ENCODE measurements at places on chromosomes 11 and 22.

DNA sequence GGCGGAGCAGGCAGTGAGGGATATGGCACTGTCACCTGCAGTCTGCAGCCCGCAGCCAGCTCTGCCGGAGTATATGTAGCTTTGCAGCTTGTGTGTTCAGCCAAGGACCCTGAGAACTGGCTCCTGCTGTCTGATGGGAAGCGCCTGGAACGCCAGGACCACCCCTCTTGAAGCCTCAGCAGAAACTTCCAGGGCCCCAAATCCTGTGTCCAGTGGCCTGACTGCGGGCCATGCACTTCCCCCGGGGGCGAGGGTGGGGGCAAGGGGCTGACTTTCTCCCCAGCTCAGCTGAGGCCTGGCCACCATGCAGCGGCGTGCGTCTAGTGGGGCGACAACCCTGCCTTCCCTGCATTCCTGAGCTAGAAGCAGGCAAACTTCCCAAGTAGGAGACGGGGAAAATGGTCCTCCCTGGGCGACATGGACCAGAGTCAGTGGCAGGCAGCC lies 32.3 kb downstream of the PISD start:
- no peak for DNase-seq

- no peak for DNase-seq
These were observed 35.1 kb downstream of the MPPED1 start for GRCh38 chr22:43446916-43447315.

DNA sequence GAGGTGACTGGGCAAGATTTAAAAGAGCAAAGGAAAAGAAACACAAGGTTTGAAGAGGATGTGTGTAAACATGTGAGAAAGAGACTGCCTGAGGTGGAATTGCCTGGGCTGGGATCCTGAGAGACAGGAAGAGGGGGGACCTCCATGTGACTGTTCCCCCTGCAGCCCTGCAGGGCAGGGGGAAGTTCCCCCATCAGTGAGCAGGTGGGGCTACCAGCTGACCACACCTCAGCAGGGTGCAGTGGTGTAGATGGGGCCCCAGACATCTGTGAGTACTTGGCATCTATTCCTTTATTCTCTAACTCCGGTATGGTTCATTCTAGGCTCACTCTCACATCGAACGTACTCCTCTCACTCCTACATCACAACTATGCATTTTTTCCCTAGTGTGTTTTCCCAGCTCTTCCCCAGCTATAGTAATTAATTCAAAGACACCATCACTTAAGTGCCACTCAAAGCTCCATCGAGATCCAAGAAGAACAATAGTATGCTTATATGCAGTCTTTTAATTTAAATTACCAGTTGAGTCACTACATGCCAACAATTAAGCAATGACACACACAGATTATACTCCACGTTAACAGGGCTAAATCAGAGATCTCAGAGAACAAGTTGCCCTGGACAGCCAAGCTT lies 42.7 kb downstream of the LGR4 start:
- DNase-seq = no peak

- no peak for DNase-seq
These were observed 112.4 kb downstream of the CACNA1I start for GRCh38 chr22:39682994-39683393.

DNA sequence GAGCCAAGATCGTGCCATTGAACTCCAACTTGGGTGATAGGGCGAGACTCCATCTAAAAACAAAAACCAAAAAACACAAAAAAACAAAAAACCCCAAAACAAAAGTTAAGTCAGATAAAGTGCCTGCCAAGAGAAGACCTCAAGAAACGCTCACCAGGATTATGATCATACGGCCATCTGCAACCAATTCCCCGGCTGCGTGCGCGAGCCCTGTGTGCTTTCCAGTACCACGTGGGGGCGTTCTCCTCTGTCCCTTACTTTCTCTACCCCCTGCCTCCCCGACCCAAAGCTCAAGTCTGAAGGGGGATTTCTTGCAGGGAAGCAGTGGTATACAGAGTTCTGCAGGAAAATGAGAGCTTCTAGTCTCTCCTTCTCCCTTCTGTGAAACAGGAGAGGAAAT lies 10.5 kb upstream of the RPS19BP1 start:
- peak; percentile 48 for DNase-seq

DNA sequence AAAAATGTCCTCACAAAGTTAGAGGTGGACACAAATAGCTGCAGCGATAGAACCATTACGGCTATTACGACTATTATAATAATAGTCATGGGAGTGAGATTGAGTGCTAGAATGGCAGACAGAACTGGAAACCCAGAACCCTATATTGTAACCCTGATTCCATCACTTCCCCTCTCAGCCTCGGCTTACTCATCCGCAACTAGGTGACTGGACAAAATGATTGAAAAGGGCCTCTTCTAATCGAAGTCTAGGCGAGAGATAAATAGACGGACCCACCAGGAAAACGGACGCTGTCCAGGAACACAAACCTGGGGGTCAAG lies 629 bp downstream of the PSMA1 start:
- DNase-seq = no peak

DNA sequence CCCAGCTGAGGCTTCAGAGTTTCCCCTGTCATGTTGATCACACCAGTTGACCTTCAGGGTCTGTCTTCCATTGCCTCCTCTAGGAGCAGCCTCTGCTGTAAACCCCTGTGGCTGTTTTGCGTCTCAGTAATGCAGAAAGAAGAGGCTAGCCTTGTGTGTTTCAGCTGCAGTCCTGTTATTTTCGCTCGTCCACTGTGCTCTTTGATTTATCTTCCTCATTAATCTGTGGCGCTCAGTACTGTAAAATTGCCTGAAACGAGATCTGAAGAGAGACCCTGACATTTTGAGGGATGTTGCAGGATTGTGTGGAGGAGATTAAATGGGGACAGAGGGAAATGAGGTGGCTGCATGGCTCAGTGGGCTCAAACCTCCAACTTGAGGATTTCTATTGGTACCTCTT lies 163.7 kb downstream of the DBX1 start:
- no peak for DNase-seq

DNA sequence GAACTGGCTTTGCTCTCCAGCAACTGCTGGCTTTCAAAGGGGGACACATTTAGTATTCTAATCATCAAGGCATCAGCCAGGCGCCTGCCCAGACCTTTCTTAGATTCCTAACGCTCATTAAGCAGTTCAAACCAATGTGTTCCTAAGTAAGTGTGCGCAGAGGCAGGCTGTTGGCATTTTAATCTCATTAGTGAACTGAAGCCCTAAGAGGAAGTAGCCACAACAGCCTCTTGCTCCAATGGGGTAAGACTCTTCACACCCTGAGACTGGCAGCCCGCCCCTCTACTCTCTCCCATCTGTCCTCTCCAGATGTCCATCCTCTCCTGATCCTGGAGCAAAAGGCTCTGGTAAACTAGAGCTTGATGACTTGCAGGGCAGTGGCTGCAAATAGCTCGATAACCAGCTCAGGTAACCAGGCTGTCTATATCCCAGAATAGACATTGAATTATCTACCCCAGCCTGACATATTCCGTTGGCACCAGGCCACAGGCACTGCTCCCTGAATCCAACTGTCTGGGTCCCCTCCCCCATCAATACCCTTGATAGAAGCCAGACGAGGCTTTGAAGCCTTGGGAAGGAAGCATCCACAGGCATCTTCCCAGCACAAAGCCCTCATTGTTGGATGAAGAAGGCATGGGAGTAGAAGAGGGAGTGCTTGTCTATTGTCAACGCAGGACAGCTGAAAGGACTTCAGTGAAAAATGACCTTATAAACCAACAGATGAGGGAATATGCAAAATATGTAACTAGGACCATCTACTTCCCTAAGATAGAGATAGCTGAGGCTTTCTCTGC lies 321.1 kb downstream of the TENM4 start:
- DNase-seq = peak; percentile 98

- DNase-seq = no peak
These were observed 62.5 kb upstream of the IZUMO1R start for GRCh38 chr11:94241896-94242295.

DNA sequence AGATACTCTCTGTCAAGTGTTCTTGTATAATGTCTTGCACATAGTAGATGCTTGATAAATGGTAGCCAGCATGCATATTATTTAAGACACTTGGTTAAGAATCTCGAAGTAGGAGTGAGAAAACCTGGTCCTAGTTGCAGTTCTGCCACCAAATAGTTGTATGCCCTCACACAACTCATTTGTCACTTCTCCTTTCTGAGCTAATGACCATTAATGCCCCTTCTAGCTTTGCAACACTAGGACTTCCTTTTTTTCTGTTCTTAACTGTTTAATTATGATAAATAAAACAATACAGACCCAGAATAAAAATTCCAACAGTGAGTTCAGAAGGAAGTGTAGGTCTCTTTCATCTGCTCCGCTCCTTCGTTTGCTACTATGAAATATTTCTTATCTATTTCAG lies 453.6 kb downstream of the TMEM135 start:
- no peak for DNase-seq

- no peak for DNase-seq
These were observed 106.8 kb downstream of the CCDC83 start for GRCh38 chr11:85961930-85962363.

- no peak for DNase-seq
These were observed 70.0 kb downstream of the NARS2 start for GRCh38 chr11:78504708-78505107.

DNA sequence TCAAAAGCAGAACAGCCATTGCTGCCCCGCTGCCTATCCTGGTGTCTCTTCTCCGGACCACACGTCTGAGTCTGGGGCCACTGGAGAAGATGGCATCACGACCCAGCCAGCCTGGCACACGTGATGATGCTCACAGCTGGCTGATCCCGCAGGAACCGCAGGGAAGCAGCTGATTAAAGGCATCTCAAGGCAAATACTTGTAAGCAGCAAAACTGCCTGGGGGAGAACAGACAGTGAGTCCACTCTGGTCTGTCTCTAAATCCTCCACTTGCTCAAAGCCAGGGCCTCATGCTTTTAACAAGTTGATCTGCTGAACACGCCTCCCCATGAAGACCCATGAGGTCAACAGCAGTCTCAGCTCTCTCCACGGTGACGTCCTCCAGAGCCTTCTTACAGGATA lies 108.6 kb downstream of the BRD1 start:
- DNase-seq = no peak

GRCh38 chr11:112971195-112971594 lies 10.0 kb downstream of the NCAM1 start:
- DNase-seq = no peak

GRCh38 chr22:33426451-33426850 lies 368.3 kb upstream of the SYN3 start:
- DNase-seq = no peak

DNA sequence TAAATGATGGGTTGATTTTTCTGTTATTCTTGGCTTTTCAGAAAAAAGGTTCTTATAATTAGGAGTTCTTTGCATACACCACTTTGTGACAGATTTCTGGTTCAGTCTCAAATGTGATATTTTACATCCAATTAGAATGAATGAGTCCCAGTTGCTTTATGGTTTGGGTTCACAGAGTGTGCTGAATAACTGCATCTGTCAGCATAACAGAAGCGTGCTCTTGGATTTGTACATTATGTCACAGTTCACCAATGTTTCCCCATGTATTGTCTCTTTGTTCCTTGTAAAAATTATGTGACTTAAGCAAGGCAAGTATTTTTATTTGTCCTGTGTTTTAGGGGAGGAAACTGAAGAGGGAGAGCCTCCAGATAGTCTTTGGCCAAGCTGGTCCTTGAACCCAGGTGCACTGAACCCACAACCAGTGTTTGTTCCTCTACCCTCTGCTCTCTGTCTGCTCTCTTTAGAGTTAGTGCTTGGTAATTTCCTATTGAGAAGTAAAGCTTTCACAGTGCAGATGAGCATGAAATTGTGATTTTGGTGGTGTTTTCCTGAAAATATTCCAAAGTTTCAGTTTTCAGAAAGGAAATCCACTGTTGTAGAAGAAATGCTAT lies 107.5 kb downstream of the TBC1D22A start:
- DNase-seq = no peak

DNA sequence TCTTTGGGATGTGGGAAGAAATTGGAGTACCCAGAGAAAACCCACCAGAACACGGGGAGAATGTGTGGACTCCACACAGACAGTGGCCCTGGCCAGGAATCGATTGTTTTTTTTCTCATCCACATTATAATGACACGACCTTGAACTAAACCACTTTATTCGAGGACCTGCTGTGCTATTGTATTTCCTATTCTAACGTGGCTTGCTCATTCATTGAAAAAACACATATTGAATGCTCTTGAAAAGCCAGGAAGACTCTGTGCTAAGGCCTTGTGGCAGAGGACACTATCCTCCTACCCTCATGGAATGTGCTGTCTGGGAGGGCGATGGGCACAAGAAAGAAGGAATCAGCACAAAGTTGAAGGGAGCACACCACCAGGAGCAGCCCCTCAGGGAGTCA lies 9.1 kb upstream of the SREBF2 start:
- no peak for DNase-seq

- no peak for DNase-seq
These were observed 81.3 kb downstream of the C22orf31 start for GRCh38 chr22:28980326-28980725.

DNA sequence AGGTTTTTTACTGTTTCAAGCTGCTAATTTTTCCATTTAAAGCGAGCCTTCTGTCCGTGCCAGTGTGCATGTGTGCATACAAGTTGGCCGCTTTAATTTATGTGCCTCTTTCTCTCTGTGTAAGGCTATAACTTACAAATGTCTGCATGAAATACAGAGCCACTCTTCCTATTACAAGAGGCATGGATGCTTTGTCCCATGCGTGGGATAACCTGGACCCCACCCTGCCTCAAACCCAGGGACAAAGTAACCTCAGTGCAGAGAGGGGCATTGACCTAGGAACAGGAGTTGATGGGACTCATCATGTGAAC lies 28.8 kb downstream of the PKNOX2 start:
- no peak for DNase-seq

- DNase-seq = no peak
These were observed 5.4 kb upstream of the RPS19BP1 start for GRCh38 chr22:39537975-39538374.

GRCh38 chr11:17526326-17526725 lies 17.9 kb downstream of the USH1C start:
- no peak for DNase-seq

DNA sequence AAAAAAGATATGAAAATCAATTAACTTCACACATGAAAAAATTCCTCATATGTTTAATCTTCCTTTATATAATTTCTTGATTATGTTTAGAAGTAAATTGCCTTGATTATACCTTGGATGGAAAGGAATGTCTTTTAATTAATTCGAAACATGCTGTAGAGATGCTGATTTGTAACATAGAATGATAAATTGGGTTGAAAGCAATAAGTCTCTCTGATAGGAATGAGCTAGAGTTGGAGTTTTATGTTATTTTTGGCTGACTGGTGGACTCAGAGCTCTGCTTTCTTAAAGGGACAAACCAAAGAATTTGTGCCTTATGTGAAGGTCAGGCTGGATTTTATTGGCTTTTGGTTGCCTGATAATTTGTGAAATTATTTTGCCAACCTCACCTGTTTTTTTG lies 94.7 kb upstream of the RAG2 start:
- DNase-seq = no peak

- DNase-seq = peak; percentile 74
These were observed 11.4 kb downstream of the GNB1L start for GRCh38 chr22:19843107-19843856.

DNA sequence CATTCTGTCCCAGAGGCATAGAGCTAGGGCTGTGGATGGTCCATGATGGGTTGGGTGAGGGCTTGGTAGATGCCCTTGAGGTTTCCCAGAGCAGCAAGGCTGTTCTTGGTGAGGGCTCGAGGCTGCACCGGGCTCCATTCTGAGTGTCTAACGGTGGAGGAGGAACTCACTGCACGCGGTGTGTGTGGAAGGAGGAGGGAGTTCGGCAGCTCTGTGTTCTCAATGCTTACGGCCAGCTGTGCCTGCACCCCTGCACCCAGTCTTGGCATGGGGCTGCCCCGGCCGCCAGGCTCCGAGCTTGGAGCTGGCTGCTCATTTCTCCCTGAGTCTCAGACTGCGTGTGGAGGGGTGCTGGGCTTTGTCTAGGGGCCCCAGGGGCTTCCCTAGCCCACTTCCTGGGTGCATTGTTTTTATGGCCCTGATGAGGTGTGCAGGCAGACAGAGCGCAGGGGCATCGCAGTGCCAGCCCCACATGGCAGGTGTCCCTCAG lies 1247.1 kb downstream of the BRD1 start:
- DNase-seq = no peak
